ENCODE measurements at places on chromosomes 5 and 9. TPM values are rescaled to one million over a fixed set of nuclear protein-coding genes. Genes with fewer than 3 reads are reported as not detected.

Gene HACD4
- total RNA-seq, result 12.6 TPM

Gene FAM81B
- 2.9 TPM for total RNA-seq

Gene ITK
- 6.7 TPM for total RNA-seq

GRCh38 chr9:121748074-121748473 is 96.6 kb downstream of the DAB2IP start:
- peaks cover 51% of the 10 kb centered on the region for H3K4me1 ChIP-seq
- H3K4me3 ChIP-seq, result no peak overlapping the region
- DNase-seq, result no peak
- no peaks in the 10 kb centered on the region for H3K36me3 ChIP-seq
- H3K27me3 ChIP-seq, result no peaks in the 10 kb centered on the region

GRCh38 chr5:36875051-36875789 is 1.3 kb upstream of the NIPBL start:
- no peaks in the 10 kb centered on the region for H3K36me3 ChIP-seq
- H3K4me1 ChIP-seq, result peaks cover 36% of the 10 kb centered on the region
- peak overlapping the region; percentile 86 for H3K4me3 ChIP-seq

DNA sequence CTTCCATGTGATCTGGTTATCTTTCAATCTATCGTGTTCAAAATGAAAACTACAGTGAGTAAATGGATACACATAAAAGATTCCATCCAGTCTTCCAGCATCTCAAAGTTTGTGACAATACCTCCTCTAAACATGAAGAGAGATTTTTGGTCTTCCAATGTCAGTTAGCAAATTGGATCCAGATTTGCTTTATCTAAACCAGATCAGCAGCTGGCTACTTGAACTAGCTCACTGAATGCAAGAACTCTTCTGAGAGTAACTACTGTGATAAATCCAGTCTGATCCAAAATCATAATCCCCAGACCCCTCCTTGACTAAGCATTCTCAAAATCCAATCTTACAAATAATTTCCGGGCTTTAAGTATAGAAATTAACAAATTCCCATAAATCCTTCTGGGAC is 2177.9 kb upstream of the C9orf72 start:
- no peaks in the 10 kb centered on the region for H3K4me1 ChIP-seq
- H3K27me3 ChIP-seq, result no peaks in the 10 kb centered on the region
- no peak overlapping the region for H3K4me3 ChIP-seq
- no peak for DNase-seq
- H3K27ac ChIP-seq, result no peak overlapping the region
- no peaks in the 10 kb centered on the region for H3K36me3 ChIP-seq

Data from upper lobe of left lung (tissue), 6 donors.